HS-27A (cell line): ENCODE measurements at places on chromosomes 7 and 10.

- no peak for DNase-seq
Measured at GRCh38 chr7:28405662-28406061, 6.7 kb upstream of the CREB5 start.

DNA sequence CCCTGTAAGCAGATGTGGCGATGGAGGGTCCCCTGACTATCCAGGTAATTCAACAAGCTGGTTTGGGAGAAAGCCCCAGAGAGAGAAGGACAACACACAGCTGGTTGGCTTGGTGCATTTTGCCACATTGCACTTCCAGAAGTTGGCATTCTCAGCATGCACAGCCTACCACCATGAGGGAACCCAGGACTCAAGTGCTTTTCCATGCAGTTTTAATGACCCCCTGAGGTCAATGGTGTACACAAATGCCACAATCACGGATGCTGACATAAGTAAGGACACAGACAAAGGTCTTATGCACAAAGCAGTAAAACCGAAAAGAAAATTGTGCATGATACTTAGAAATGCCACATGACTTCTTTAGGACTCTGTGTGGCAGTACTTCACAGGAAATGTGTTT lies 645.1 kb downstream of the KCNMA1 start:
- no peak for DNase-seq

- no peak for DNase-seq
Measured at GRCh38 chr7:159010937-159011721, 133.5 kb downstream of the VIPR2 start.

GRCh38 chr10:31464552-31464951 lies 145.5 kb downstream of the ZEB1 start:
- no peak for DNase-seq

- no peak for DNase-seq
Measured at GRCh38 chr7:146773506-146773905, 656.9 kb downstream of the CNTNAP2 start.

DNA sequence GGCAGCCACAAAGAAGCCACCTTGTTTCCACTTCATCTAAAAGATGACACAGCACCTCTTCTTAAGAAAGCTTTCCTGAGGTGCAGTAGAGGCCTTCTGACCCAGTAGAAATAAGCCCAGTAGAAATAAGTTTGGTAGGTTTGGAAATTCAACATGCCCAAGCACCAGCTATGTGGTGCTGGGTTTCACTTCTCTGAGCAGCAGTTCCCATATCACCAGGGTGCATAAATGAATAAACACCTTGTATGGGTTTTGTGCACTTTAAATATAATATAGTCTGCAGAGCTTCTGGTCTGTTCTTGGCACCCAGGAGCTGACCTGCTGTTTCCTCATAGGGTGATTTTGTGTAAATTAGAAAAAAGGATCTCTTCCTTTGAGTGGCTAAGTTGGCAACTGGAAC lies 492.4 kb upstream of the SORCS1 start:
- no peak for DNase-seq

- no peak for DNase-seq
Measured at GRCh38 chr10:129810-130209, 5.4 kb upstream of the ZMYND11 start.

- no peak for DNase-seq
Measured at GRCh38 chr10:80503584-80504157, 34.0 kb upstream of the SH2D4B start.

GRCh38 chr7:126803060-126803665 lies 449.6 kb downstream of the GRM8 start:
- no peak for DNase-seq

GRCh38 chr7:91780521-91780920 lies 100.0 kb downstream of the MTERF1 start:
- DNase-seq, result no peak

DNA sequence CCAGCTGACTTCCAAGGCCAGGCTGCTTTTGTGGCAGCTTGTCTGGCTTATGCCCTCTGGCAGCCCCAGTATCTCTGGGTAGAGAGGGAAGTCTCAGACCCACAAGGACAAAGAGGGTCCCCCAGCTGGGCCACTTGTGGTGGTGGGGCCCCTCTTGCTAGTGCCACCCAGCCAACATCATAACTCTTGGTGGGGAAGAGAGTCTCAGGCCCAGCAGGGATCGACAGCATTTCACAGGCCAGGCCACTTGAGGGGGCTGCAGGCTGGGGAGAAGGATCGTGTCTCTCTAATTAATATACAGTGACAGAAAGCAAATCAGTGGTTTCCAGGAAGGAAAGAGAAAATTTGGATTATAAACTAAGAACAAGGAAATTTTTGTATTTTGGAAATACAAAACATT lies 76.0 kb downstream of the TYW1B start:
- DNase-seq, result no peak

DNA sequence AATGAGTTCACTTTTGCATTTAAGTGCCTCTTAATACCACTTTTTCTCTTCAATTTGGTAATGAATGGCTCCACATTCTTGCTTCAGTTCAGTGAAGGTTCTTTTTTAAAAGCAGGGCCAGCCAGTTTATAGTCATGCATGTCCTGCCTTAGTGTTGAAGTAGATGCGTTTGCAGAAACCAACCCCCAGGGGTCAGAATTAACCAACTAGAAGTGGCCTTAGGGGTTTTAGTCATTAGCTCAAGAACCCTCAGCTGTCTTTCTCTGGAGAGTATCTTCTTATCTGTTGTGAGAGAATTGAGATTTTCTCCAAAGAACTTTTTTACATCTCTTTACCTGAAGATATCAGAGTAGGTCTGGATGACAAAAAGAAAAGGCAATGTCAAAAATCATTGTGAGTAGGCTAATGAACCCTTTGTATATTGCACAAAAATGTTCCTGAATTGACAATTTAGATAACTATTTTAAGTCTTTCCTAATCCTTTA lies 82.2 kb downstream of the PIK3CG start:
- DNase-seq, result no peak

DNA sequence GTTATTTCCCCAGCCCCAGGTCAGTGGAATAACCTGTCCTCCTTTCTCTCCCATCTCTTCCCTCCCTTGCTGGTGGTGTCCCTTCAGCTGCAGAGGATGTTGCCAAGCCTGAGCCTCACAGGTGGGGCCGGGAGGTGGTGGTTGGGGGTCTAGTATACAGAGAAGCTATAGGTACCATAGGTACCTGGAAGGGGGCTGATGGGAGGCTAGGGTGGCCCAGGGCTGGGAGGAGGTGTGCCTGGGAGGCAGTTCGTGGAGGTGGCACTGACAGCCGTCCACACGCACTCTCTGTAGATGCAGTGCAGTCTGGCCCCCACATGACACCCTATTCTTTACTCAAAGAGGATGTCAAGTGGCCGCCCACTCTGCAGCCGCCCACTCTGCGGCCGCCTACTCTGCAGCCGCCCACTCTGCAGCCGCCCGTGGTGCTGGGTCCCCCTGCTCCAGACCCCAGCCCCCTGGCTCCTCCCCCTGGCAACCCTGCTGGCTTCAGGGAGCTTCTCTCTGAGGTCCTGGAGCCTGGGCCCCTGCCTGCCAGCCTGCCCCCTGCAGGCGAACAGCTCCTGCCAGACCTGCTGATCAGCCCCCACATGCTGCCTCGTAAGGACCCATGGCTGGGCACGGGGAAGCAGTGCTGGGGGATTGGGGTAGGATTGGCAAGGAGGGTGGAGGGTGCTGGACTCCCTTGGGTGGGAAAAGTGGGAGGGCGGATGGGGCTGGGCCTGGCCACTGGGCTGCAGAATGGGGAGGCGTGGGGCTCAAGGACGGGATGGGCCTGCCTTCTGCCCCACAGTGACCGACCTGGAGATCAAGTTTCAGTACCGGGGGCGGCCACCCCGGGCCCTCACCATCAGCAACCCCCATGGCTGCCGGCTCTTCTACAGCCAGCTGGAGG lies 9.5 kb downstream of the IRF5 start:
- no peak for DNase-seq

GRCh38 chr10:84374455-84374854 lies 46.1 kb downstream of the CCSER2 start:
- DNase-seq, result no peak

DNA sequence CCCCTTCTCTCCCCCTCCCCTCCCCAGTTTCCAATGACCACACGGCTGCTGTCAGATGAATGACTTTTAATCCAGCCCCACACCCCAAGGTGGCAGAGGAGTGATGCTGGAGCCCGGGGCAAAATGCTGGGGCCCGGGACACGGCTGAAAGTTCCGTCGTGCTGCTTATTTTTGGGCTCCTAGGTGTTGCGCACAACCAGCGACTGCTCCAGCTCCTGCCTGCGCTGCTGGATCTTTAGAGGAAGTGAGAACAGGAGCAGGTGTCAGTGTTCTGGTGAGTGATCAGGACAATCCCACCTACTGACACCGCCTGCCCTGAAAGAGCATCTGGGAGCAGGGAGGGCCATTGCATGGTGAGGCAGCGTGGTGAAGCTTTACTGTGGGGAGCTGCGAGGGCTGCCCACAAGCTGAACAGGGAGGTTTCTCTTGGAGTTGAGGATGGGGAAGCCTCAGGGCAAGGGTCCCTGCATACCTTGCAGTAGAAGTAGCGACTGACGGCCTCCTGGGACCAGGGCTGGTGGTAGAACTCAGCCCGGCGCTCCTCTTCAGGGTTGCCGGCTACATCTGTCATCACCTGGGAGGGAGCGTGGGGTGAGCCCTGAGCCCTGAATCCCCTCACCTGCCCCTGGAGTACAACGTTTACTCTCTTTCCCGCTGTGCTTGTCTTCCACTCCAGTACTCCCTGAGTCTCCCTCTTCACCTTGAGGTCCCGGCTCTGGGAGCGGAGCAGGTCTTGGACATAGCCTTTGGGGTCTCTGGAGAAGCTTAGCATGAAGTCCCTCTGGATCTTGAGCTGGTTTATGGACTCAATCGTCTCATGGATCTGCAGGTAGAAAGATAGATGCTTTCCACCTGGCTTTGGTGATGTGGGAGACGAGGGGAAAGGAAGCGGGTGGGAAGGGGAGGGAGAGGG lies 6.9 kb downstream of the CHPF2 start:
- no peak for DNase-seq

DNA sequence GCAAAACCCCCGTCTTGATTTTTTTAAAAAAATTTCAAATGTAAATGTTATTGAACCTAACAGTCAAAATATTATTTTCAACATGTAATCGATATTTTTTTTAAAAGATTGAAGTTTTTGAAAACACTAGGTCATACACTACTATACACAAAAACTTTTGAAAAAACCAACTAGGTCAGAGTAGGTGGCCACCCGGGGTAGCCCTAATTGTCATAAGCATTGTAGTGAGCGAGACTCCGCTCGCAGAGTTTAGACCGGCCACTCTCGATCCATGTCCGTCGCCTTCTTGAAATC lies 417 bp downstream of the RFC2 start:
- DNase-seq, result no peak

DNA sequence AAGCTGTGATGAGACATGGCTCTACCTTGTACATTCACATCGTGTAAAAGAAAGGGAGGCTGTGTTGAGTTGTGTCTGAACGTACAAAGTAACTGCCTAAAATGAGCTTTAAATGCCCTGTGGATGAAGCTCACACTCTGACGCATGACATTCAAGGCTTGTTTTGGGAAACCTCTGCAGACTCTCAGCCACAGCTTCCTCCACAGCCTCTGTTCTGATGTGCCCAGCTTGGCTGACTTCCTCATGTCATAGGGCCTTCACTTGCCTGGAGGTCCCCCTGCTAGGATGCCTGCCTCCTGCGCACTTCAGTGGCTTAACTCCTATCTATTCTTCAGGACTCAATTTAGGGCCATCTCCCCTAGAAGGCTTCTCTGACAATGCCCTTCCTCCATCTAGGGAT lies 230.0 kb upstream of the HABP2 start:
- DNase-seq, result no peak

DNA sequence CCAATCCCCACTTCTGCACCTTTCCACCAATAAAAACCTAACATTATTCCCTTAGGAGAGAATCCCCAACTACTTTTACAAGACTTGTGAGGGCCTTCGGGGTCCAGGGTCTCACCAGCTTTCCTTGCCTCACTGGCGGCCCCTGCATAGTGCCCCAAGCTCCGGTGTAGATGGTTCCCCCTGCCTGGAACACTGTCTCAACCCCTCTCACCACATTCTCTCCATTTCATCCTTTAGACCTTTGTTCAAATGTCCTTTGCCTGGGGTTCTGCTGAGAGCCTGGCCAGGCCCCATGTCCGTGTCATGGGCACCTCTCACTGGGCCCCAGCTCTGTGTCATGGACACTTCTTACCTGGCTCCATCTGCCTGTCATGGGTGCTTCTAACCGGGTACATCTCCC lies 64.5 kb upstream of the SORCS3 start:
- no peak for DNase-seq

DNA sequence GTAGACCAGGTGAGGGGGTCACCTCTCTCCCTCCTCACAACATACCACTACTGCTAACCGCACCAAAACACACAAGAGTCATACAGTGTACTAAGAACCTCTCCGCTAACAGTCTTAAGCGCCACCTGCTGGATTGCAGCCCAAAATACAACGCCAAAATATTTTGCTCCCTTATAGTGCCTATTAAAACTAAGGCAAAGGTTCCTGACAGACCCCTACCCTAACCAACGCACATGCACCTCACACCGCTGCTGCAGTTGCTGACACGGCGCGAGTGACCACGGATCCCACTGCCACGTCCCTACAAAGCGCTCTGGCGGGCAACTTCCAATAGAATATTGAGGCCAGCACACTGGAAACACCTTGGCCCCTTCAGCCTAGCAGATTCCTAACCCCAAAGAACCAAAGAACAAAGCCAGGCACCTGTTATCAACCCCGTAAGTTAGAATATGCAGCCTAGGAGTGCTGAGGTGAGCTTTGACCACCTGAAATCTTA lies 563.6 kb upstream of the SEMA3D start:
- no peak for DNase-seq

- DNase-seq, result no peak
Measured at GRCh38 chr10:100496567-100496966, 23.1 kb downstream of the SEC31B start.

DNA sequence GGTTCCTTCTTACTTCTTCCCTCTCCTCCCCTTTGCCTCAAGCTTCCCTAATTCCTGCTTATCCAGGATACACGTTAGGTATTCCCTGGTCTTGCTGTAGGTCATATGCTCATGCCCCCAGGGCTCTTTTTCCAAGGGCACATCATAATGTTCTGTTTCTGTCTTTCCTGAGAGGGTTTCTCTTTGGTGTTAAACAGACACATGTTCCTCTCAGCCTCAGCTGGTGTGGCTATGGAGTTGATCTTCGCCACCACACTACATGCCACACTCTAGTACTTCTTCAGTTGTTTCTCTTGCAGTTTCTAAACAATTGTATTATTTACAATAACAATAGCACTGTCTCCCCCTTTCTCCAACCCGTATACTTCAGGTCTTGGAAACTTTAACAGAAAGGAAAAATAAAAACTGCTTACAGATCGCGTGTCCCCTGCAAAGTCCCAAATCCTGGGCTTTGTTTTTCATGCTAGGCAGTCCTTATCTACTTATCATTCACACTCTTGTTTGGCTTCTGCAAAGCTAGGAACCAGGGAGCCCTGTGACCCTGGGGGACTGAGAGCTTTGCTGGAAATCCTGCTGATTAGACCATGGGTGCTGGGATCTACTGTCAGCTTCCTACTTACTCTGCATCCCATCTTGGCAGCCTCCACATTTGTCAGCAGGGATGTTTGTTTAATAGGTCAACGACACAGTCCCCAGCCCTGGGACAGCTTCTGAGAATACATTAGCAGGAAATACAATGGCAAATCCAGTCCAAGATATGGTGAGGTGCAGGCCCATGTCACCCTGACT lies 193.9 kb upstream of the BMPER start:
- no peak for DNase-seq
